ENCODE measurements at places on chromosomes 3 and 15. TPM values are rescaled to one million over a fixed set of nuclear protein-coding genes. Genes with fewer than 3 reads are reported as not detected.

LTK gene
- 0.31 TPM for total RNA-seq

GMNC gene
- not detected for total RNA-seq

COLQ gene
- total RNA-seq, result not detected

RASL12 gene
- 181 TPM for total RNA-seq

TF gene
- not detected for total RNA-seq

MRPL46 gene
- 37.7 TPM for total RNA-seq

PYGO1 gene
- total RNA-seq, result 9.9 TPM

CHST13 gene
- total RNA-seq, result not detected

CDCP1 gene
- total RNA-seq, result 0.56 TPM

IL17RE gene
- 0.37 TPM for total RNA-seq

ABI3BP gene
- 0.05 TPM for total RNA-seq

GCNT3 gene
- 0.13 TPM for total RNA-seq

TRIM42 gene
- not detected for total RNA-seq

CCR5 gene
- not detected for total RNA-seq

WNT7A gene
- total RNA-seq, result not detected

TTLL13 gene
- not detected for total RNA-seq

PARP14 gene
- total RNA-seq, result 22.5 TPM

SLC6A20 gene
- total RNA-seq, result not detected

BCHE gene
- not detected for total RNA-seq

CNTN4 gene
- not detected for total RNA-seq

CTSH gene
- 0.92 TPM for total RNA-seq

IL16 gene
- not detected for total RNA-seq

CNTN3 gene
- total RNA-seq, result not detected

ZNF660 gene
- total RNA-seq, result 2.6 TPM

RAB43 gene
- 7.9 TPM for total RNA-seq

SEMA3F gene
- total RNA-seq, result 0.58 TPM

GADL1 gene
- not detected for total RNA-seq

ECE2 gene
- not detected for total RNA-seq

RAB27A gene
- 13.0 TPM for total RNA-seq

SENP8 gene
- 0.78 TPM for total RNA-seq

LRRIQ4 gene
- total RNA-seq, result not detected

ZDHHC3 gene
- 55.3 TPM for total RNA-seq

P3H2 gene
- 166 TPM for total RNA-seq

TGM5 gene
- total RNA-seq, result 0.24 TPM

AP3B2 gene
- total RNA-seq, result 0.11 TPM

WDR72 gene
- total RNA-seq, result not detected

KIF7 gene
- total RNA-seq, result 14.3 TPM

SLCO3A1 gene
- total RNA-seq, result not detected

Data from SJSA1 (cell line).